ELF-1 (cell line): ENCODE measurements at places on chromosomes 3 and 15.

DNA sequence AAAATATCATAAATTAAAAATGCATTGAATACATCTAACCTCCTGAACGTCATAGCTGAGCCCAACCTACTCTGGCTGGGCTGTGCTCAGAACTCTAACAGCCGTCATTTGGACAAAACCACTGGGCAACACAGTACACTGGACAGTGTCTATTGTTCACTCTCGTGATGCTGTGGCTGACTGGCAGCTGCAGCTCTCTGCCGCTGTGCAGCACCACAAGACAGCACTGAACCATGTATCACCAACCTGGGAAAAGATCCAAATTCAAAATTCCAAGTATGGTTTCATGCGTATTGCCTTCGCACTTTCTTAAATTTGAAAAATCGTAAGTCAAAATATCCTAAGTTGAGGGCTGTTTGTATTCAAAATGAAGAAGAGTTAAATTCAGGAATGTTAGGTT, 145.1 kb upstream of the CNTN4 start:
- DNase-seq: no peak

- DNase-seq: no peak
Measured at GRCh38 chr3:26590919-26591484, 31.6 kb upstream of the LRRC3B start.

GRCh38 chr3:4981294-4981664, 2.0 kb downstream of the BHLHE40 start:
- DNase-seq: no peak

DNA sequence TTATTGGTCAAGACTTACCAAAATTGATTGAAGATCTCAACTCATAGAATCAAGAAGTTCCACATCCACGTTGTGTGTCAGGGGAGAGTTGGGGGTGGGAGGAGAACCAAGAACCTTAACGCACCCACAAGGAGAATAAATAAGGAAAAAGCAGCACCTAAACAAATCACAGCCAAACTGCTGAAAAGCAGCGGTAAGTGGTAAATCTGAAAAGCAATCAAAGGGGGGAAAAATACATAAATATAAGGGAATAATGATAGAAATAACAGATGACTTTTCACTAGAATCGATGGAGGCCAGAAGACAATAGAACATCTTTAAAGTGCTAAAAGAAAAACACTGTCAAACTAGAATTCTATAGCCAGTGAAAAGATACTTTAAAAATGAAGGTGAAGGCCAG, 20.1 kb upstream of the BHLHE40 start:
- no peak for DNase-seq

DNA sequence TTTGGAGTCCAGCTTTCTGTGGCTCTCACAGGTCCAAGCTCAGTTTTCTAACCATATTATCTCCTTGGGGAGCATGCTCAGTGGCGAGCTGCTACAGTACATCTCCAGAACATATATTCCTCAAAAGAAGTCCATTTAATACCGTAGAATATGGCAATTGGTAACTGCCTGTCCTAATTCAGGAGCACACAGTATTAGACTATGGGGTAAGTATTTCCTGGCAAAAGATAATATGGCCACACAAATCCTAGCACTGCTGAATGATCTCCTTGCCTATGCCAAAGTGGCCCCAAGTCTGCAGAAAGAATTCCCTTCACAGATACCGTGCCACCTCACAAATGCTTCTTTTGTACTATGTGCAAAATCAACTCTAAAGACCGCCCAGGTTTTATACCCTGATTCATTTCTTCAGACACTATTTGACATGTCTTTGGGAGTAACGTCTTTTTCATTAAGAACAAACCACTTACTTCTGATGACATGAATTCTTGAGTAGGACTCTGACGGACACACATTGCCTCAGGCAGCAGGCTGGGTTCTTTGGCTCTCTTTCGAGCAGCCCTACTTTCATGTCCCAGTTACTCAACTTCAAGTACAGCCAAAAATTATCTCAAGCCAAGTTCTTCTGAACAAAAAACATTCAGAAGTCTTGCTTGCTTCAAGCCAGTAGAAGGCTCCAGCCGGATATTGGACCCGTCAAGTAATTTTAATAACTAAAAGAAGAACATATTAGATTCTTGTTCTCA, 368.3 kb upstream of the DCBLD2 start:
- DNase-seq: no peak
